GM23248 (cell line): ENCODE measurements at places on chromosomes 6 and 20. TPM values are rescaled to one million over a fixed set of nuclear protein-coding genes. Genes with fewer than 3 reads are reported as not detected.

DNA sequence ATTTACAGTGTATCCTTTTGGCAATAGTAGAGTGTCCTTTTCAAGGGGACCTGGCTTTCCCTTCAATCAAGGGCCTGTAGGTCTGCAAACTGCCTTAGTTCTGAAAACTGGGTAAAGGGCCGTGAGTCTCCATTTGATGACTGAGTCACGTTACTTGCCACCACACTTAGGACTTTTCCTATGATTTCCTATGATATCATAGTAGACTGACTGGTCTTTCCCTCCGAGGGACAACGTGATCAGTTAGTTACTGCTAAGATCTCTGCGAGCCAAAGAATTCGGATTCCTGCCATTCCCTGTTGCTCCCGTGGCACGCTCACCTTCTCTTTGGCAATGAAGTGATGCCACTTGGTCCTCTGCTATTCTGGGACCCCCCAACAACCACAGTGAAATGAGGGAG, 8.4 kb downstream of the ZNF831 start:
- DNase-seq: no peak

- DNase-seq: no peak
Measured at GRCh38 chr6:148981515-148981914, 234.7 kb downstream of the UST start.

Gene SRPK1
- total RNA-seq: 19.0 and 28.9 TPM in 2 replicates

GRCh38 chr20:61426352-61426751, 174.3 kb downstream of the CDH4 start:
- DNase-seq: no peak

DNA sequence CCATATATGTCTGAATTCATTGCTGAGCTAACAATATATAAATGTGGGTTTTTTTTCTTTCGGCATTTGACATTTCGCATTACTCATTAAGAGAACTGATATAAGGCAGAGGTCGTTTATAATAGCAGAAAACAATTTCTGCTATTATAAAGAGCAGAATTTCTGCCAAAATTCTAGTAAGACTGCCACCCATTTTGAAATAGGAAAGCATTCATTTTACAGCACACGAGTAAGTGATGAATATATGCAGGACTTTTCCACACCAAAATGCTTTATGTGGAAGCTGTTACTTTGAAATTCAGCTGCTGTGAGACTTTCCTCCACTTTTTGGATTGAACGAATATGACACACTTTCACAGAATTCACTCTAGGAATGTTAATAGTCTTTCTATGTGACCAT, 610.9 kb upstream of the MAN1A1 start:
- no peak for DNase-seq

GRCh38 chr6:6811128-6812009, 222.8 kb downstream of the LY86 start:
- DNase-seq: peak; percentile 60

DNA sequence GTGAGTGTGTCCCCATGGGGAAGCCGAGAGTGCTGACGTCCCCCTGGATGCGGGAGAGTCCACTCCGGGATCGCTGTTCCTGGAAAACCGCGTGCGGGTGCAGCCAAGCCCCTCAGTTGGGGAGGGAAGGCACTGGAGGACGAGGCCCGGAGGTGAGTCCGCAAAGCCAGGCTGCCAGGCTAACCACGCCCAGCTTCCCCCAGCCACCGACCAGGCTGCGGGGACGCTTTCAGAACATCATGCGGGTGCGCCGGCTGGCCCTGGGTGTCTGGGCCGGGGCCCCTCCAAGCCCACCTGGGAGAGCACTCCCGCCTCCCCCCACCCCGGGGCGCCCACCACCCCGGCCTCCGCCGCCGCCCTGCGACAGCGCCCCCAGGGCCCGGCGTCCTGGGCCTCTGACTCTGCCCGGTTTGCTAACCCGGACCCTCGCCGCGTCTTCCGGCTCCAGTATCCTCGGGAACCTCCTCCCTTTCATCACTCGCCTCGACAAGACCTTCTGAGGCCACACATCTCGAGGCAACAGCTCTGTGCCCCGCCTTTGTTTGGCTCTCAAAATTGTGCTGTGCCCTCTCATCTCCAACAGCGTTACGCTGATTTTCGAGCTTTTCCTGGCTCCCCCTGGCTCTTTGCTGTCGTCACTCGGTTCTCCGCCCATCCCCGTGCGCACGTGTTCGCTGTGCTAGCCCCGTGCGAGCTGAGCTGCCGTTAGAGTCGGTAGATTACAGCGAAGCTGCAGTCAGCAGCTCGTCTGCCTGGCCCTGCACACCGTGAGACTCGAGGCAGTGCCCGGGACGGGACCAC, 47.1 kb upstream of the ENTPD6 start:
- DNase-seq: peak; percentile 82

Gene HRH3
- not detected in 2 replicates for total RNA-seq

GRCh38 chr20:704726-705125, 29.1 kb upstream of the SCRT2 start:
- no peak for DNase-seq

Gene KIAA1755
- 2.8 and 5.1 TPM in 2 replicates for total RNA-seq

Gene CENPQ
- 4.0 and 10.8 TPM in 2 replicates for total RNA-seq

DNA sequence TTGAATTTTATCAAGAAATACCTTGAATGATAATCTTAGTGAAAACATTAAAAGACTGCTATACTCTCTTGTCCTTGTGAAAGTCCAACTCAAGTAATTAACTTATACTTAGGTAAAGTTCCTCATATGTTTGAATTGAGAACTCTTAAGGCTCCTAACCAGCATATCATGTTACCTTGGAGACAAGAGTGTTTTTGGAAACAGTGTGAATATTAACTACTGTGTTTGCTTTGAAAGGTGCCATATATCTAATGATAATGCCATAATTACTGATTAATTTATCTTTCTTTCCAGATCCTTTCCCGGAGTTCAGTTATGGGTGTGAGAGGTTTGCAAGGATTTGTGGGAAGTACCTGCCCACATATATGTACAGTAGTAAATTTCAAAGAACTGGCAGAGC, 10.5 kb downstream of the FAM120B start:
- no peak for DNase-seq

- DNase-seq: no peak
Measured at GRCh38 chr6:15230827-15231226, 15.0 kb upstream of the JARID2 start.

- no peak for DNase-seq
Measured at GRCh38 chr6:166926748-166927147, 29.6 kb downstream of the RNASET2 start.

GRCh38 chr6:150345781-150346180, 23.0 kb upstream of the IYD start:
- peak; percentile 67 for DNase-seq

DNA sequence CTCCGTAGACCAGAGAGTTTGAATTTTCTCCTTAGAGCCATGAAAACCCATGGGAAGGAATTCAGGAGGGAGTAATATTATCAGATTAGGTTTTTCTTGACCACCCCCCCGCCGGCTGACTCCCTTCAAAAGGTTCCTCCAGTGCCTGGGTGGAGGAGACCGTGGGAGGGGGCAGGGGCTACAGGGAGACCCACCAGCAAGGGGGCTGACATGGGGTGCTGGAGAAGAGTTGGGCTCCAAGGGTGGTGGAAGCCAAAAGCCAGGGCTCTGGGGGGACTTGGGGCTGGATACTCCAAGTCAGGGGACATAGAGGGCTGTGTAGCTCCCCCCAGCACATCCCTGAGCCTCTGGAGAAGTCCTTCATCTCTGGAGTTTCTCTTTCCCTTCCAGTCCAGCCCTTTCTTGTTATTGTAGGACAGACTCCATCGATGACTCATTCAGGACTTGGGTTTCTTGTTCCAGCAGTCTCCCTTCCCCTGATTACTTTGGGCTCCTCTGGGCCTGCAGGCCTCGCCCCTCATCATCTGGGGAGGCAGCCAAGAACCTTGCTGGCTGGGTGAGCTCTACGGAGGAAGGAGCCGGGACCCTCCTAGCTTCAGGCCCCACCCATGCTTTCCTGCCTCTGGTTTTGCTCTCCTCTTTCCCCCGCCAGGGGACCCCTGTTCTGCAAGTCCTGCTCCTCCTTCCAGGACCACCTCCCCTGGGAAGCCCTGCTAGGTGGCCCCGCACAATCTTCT, 10.5 kb upstream of the KIAA1755 start:
- peak; percentile 95 for DNase-seq

DNA sequence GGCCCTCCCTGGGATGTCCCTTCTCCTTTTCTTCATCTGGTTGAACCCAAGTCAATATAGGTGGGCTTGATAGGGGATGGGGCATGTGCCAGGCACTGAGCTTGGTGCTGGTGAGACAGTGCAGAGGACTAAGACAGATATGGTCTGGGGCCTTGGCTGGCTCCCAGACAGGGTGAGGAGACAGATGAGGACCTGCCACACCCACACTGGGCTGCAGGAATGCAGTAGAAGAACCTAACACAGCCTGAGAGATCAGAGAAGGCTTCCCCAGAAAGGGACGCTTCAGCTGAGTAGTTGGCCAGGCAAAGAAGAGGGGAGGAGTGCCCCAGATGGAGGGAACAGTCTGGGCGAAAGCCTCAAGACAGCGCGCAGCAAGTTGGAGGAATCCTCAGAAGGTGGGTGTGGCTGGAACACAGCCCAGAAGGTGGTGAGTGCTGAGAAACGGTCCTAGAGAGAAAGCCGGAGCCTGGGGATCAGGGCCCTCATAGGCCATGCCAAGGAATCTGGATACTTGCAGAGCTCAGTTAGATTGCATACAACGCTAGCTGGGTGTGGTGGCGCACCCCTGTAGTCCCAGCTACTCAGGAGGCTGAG, 26.4 kb downstream of the CD40 start:
- no peak for DNase-seq

Gene EFCAB8
- total RNA-seq: 0.13 TPM in 1 of 2 replicates, not detected in the other

GRCh38 chr20:12722091-12722490, 286.7 kb upstream of the SPTLC3 start:
- no peak for DNase-seq

GRCh38 chr20:63309261-63310071, 16.5 kb downstream of the COL20A1 start:
- peak; percentile 63 for DNase-seq

GRCh38 chr6:13295576-13295975, 32.8 kb downstream of the TBC1D7 start:
- no peak for DNase-seq

- no peak for DNase-seq
Measured at GRCh38 chr20:11094711-11095110, 420.9 kb upstream of the JAG1 start.

Gene ARFGEF3
- total RNA-seq: 0.11 and 0.13 TPM in 2 replicates

DNA sequence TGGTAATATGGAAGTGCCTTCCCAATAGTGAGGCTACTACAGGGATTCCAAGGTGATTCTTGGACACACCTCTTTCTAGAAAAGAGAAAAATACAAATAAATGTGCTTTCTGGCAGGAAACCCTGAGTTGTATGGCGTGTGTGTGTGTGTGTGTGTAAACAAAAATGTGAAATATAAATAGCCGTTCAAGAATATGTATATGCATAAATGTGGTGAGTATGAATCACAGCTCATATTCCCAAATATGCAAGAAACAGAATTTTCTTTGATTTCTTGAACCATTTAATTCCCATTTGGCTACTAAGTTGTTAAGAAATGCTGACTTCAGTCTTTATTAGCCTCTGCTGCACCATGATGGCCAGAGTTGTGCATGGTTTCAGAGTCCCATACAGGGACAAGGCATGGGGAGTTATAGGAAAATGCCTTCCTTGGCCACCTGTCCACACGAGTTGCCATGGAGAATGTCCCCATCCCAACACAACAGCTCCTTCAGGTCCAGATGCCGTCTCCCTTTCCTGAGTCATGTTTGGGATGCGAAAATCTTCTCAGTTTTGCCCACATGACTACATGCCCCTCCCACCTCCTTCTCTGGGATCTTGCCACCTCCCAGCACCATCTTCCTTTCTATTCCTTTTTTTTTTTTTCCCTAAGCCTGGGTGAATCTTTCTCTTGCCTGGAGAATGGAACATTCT, 312.4 kb upstream of the ECI2 start:
- no peak for DNase-seq

GRCh38 chr20:20303742-20304141, 64.2 kb upstream of the INSM1 start:
- no peak for DNase-seq

- no peak for DNase-seq
Measured at GRCh38 chr6:100453701-100454521, 10.8 kb downstream of the SIM1 start.

Gene PNLDC1
- not detected in 2 replicates for total RNA-seq

DNA sequence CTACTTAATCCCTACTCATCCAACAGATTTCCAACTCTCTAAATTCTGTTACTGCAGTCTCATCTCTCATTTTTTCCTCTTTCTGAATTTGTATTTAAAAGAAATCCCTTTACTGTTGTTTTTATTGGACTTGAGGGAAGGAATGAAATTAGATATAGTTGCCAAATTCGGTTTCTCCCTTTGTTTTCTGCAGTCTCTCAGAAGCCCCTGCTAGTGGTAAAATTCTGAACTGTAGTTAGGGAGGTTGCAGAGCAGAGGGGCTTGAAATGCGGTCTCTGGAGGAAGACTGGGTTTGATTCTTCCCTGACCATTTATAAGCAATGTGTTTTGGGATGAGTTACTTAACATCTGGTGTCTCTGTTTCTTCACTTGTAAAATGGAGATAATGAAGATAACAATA, 106.3 kb upstream of the TBX18 start:
- DNase-seq: no peak

Gene SHLD1
- total RNA-seq: 1.8 and 2.6 TPM in 2 replicates

DNA sequence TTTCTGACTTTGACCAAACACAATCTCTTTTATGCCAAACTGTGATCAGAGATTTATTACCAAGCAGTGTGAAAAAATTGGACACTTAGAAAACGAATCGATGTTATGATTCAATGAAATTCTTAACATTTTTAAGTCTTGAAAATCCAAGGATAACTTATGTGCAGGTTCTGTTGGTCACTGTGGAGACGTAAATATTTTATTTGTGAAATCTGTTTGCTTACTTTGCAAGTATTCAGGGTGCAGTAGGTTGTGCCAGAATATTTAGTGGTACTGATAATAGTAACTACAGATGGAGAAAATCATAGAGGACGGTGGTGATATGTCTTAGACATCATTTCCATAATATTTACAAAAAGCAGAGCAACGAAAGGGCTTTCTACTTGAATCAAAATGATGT, 97.3 kb downstream of the BMP2 start:
- no peak for DNase-seq

Gene FRK
- total RNA-seq: 0.13 and 0.32 TPM in 2 replicates

Gene FAM83B
- not detected in 2 replicates for total RNA-seq

GRCh38 chr20:5039255-5039657, 37.9 kb upstream of the SLC23A2 start:
- DNase-seq: no peak

Gene C20orf141
- not detected in 2 replicates for total RNA-seq

Gene TTLL9
- total RNA-seq: not detected in 2 replicates

Gene GTF3C6
- total RNA-seq: 41.5 and 46.6 TPM in 2 replicates

DNA sequence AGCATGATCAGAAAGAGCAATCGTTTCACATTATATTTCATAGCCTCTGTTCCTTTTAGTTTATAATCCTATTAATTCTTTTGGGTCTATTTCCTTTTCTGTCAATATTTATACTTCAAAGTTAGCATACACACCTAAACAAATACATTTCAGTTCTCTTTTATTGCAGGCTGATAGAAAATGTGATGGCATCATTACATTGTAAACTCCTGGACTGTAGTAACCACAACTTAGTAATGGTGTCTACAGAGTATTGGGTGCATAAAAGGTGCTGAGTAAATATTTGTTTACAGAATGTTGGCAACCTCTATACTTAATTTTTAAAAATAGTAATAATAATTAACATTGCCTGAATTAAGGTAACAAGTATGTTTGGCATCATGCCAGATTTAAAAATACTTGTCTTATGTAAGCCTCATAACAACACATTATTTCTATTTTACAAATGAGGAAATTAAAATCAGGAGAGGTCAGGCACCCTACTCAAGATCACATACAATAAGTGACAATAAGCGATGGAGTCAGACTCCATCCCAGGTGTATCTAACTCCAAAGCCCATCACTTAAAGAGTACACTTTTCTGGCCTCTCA, 195.0 kb downstream of the UBE3D start:
- no peak for DNase-seq

- no peak for DNase-seq
Measured at GRCh38 chr6:21738180-21739094, 144.9 kb downstream of the SOX4 start.
